GM23248 (cell line): ENCODE measurements at places on chromosomes 11 and 22. TPM values are rescaled to one million over a fixed set of nuclear protein-coding genes. Genes with fewer than 3 reads are reported as not detected.

DNA sequence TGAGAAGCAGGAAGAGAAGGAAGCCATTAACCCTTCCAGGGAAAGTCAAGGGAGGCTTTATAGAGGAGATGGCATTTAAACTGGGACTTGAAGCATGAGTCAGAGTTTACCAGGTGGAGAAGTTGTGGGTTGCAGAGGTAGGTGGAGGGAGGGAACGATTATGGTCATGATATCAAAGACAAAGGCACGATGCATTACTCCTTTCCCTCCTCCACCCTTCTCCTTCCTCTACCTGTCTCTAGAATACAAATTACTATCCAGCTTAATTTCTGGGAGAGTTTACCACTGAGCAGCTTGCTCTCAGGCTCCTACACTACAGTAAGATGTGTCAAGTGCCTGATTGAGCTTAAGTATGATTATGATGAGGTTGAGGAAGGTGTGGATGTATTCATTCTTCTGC is 151.7 kb downstream of the NELL1 start:
- no peak overlapping the region for H3K27ac ChIP-seq
- DNase-seq = no peak
- H3K4me3 ChIP-seq = no peak overlapping the region
- no peaks in the 10 kb centered on the region for H3K27me3 ChIP-seq

DNA sequence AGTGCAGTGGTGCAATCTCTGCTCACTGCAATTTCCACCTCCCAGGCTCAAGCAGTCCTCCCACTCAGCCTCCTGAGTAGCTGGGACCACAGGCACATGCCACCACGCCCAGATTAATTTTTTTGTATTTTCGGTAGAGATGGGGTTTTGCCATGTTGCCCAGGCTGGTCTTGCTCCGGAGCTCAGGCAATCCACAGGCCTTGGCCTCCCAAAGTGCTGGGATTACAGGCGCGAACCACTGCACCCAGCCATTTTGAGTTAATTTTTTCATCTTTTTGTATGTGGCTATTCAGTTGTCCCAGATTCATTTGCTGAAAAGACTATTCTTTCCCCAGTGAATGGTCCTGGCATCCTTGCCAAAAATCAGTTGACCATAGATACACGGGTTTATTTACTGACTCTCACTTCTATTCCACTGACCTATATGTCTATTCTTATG is 63.6 kb downstream of the MAPK1 start:
- H3K27ac ChIP-seq = no peak overlapping the region
- H3K36me3 ChIP-seq = peaks cover 58% of the 10 kb centered on the region
- no peak overlapping the region for H3K4me3 ChIP-seq

DNA sequence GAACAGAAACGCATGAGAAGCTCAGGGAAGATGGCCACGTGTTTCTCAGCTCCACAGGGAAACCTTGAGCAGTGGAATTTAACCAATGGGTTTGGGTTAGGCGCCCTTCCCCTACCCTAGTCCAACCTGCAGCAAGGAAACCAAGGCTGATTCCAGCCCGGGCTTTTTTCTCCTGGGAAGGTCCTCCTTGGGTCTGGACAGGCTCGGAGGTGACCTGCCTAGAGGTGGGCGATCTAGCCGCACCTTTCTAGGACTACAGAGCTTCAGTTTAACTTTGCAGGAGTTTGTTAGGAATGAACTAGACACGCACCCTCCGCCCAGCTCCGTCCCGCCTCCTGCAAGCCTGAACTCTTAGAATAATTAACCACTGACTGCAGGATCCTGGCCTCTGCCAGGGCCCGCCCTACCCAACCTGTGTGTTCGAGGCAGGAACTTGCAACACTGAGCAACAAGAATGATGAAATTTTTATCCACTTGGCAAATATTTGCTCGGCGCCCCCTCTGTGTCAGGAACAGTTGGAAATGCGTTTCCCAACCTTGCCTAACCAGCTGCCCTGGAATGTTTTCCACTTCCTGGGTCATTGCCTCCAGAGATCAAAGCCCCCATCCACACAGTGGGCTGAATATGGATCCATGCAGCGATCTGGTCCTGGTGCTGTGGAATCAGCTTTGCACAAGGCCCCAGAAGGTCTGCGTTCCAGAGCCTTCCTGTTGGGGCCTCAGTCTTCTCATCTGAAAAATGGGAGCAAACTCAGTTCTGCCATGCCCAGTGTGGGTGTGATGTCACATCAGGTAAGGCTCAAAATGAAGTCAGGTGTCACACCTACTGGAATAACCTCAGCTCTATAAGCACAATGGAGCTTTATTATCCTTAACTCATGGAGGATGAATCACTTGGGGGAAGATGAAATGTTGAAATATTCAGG is 13.3 kb downstream of the MPST start:
- no peak overlapping the region for H3K27ac ChIP-seq
- no peaks in the 10 kb centered on the region for H3K36me3 ChIP-seq
- H3K4me3 ChIP-seq = no peak overlapping the region
- peak; percentile 67 for DNase-seq
- no peaks in the 10 kb centered on the region for H3K4me1 ChIP-seq

DNA sequence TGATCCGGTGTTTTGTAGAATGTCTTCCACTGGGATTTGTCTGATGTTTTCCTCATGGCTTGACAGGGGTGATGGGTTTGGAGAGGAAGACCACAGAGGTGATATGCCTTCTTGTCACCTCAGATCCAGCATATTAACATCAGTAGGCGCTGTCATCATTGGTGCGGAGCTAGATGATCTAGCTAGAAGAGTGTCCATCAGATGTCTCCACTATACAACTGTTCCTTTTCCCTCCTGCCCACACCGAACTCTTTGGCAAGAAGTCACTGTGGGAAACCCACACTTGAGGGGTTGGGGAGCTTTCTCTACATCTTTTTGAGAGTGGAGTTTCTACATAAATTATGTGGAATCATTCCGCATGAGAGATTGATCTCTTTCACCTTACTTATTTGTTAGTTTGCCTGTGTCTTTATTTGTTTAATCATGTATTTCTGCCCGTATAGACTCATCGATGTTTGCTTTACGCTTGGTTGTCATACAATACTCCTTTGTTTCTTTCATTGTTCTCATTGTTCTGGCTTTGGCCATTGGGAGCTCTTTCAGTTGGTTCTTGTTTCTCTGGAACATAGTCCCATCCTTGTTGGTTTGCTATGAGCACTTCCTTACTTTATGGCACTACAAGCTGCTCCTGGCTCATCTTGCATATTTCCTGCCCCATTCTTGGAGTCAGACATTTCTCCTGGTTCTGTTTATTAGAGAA is 1420.3 kb downstream of the BRD1 start:
- no peak overlapping the region for H3K4me3 ChIP-seq
- no peak for DNase-seq
- H3K27ac ChIP-seq = no peak overlapping the region

GRCh38 chr11:66011785-66012303 is at the start of gene CST6:
Gene CST6, plus strand, starts transcription at chr11:66012008. Its CDS starts 37 bp downstream, at chr11:66012045.
- H3K27ac ChIP-seq = no peak within 1 kb of the TSS
- DNase-seq = no peak
- H3K36me3 ChIP-seq = no peaks in the 10 kb centered on the region

DNA sequence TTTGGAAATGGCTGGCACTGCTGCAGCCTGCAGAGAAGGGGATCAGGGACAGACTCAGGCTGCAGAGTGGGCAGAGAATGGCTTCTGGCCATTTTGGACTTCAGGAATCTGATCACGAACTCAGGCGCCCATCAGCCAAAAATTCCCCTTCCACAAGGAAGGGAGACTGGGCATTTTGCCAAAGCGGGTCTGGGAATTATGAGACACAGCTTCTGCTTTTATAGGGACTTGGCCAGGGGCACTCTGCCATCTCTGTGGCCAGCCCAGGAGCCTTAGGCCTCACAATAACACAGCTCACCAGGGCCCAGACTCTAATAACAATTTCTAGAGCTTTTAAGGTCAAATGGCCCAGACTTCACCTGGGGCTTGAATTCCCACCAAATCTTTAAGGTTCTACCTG is 74.7 kb downstream of the CHST1 start:
- no peaks in the 10 kb centered on the region for H3K36me3 ChIP-seq
- H3K27ac ChIP-seq = no peak overlapping the region
- H3K4me3 ChIP-seq = no peak overlapping the region
- no peaks in the 10 kb centered on the region for H3K27me3 ChIP-seq
- DNase-seq = peak; percentile 3

GRCh38 chr22:20615533-20616450 is 108.4 kb downstream of the MED15 start:
- H3K4me3 ChIP-seq = no peak overlapping the region
- H3K27ac ChIP-seq = no peak overlapping the region
- no peak for DNase-seq
- 0 out of 2 replicates have a peak, but pooled peaks cover 5% of the 10 kb centered on the region for H3K27me3 ChIP-seq
- no peaks in the 10 kb centered on the region for H3K36me3 ChIP-seq

GRCh38 chr11:113614097-113614496 is 92.0 kb downstream of the TMPRSS5 start:
- H3K27me3 ChIP-seq = no peaks in the 10 kb centered on the region
- DNase-seq = no peak
- peaks cover 15% of the 10 kb centered on the region; the same call in 1 of the 2 replicates for H3K4me1 ChIP-seq
- H3K4me3 ChIP-seq = no peak overlapping the region

GRCh38 chr11:118894192-118894591 is 10.5 kb downstream of the CXCR5 start:
- peaks cover 18% of the 10 kb centered on the region for H3K4me1 ChIP-seq
- no peaks in the 10 kb centered on the region; the same call in 1 of the 2 replicates for H3K36me3 ChIP-seq
- H3K4me3 ChIP-seq = no peak overlapping the region
- no peak overlapping the region for H3K27ac ChIP-seq

DNA sequence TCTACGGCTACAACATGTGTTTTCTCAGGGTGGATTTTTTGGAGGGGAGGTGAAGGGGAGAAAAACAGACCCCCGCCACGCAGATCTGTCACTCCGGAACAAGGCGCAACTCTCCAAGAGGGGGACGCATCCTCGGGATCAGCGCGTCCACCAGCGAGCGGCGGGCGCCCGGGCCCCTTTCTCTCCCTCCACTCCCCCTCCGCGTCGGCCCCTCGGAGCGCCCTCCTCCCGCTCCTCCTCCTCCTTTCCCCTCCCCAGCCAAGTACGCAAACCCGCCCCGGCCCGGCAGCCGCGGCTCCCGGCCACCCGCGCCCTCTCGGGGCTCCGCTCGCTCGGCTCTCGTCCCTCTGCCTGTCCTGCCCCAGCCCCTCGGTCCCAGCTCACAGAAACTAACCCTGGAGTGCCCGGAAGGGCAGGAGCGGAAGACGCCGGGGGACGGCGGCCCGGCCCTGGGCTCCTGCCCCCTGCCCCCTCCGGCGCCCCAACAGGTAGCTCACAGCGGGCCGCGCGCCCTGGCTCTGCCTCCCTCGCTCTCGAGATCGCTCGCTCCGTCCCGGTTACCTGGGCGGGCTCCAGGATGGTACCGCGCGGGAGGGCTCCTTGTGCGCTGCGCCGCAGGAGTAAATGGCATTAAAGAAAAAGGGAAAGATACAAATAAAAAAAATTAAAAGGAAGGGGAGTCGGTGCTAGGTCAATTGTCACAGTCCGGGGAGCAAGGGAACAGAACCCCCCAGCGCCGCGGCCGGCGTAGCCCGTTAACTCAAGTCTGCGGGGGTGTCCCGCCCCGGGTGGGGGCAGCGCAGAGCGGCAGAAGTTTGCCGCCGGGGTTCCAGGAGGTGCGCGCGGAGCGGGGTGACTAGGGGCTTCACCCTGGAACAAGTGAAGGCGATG is 131.4 kb upstream of the C11orf58 start:
- H3K36me3 ChIP-seq = no peaks in the 10 kb centered on the region
- peaks cover 13% of the 10 kb centered on the region for H3K4me1 ChIP-seq
- peaks cover 92% of the 10 kb centered on the region for H3K27me3 ChIP-seq
- peak overlapping the region; percentile 70 for H3K4me3 ChIP-seq
- DNase-seq = no peak

- H3K27ac ChIP-seq = peak overlapping the region; percentile 78
- peak; percentile 61 for DNase-seq
- H3K4me1 ChIP-seq = peaks cover 42% of the 10 kb centered on the region
- H3K4me3 ChIP-seq = peak overlapping the region; percentile 81
- no peaks in the 10 kb centered on the region for H3K36me3 ChIP-seq
These were observed 599 bp downstream of the SIK3 start for GRCh38 chr11:117097389-117098268.

GRCh38 chr11:18748766-18749365 is 22.9 kb upstream of the IGSF22 start:
- H3K4me3 ChIP-seq = no peak overlapping the region
- H3K4me1 ChIP-seq = 0 out of 2 replicates have a peak, but pooled peaks cover 9% of the 10 kb centered on the region
- DNase-seq = no peak
- no peaks in the 10 kb centered on the region for H3K36me3 ChIP-seq
- H3K27me3 ChIP-seq = no peaks in the 10 kb centered on the region

GRCh38 chr11:126354631-126355323 is 709 bp upstream of the ST3GAL4 start:
- no peaks in the 10 kb centered on the region for H3K27me3 ChIP-seq
- peaks cover 63% of the 10 kb centered on the region for H3K4me1 ChIP-seq
- DNase-seq = peak; percentile 31
- peak overlapping the region; percentile 80 for H3K4me3 ChIP-seq
- no peaks in the 10 kb centered on the region for H3K36me3 ChIP-seq

- H3K27me3 ChIP-seq = no peaks in the 10 kb centered on the region
- H3K36me3 ChIP-seq = peaks cover 4% of the 10 kb centered on the region; the same call in 1 of the 2 replicates
- peak overlapping the region; percentile 14; the same call in 1 of the 2 replicates for H3K27ac ChIP-seq
- peaks cover 16% of the 10 kb centered on the region for H3K4me1 ChIP-seq
These were observed 25.5 kb downstream of the CTNND1 start for GRCh38 chr11:57787006-57787604.

DNA sequence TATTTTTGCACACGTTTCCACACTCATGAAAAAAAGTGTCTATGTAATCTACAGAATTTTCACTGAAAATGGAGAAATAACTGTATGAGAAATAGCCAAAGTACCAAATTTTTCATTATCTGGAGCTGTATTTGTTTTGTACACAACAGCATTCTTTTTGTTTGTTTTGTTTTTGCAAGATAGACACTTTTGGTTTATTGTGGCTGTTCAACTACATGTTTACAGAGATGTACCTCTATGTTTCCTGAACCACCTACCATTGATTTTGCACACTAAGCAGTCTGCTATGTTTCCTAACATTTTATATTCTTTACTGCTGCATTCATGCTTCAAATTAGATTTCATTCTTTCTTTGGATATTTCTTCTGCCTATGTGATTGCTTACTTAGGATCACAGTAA is 116.3 kb downstream of the ELP4 start:
- no peaks in the 10 kb centered on the region for H3K36me3 ChIP-seq
- no peaks in the 10 kb centered on the region for H3K27me3 ChIP-seq
- H3K4me3 ChIP-seq = no peak overlapping the region
- H3K27ac ChIP-seq = no peak overlapping the region
- H3K4me1 ChIP-seq = no peaks in the 10 kb centered on the region
- DNase-seq = no peak

- H3K36me3 ChIP-seq = no peaks in the 10 kb centered on the region
- H3K27ac ChIP-seq = no peak overlapping the region
- H3K27me3 ChIP-seq = no peaks in the 10 kb centered on the region; the same call in 1 of the 2 replicates
- H3K4me3 ChIP-seq = no peak overlapping the region
- no peaks in the 10 kb centered on the region for H3K4me1 ChIP-seq
These were observed 13.9 kb upstream of the TBX1 start for GRCh38 chr22:19746726-19747125.

The NCR3LG1 gene
- 1.3 and 5.1 TPM in 2 replicates for total RNA-seq

The SLC37A2 gene
- total RNA-seq = 2.6 and 5.2 TPM in 2 replicates

The ABCC8 gene
- total RNA-seq = not detected in 2 replicates

The MFNG gene
- total RNA-seq = not detected in 2 replicates

The CASP1 gene
- total RNA-seq = 2.7 and 5.7 TPM in 2 replicates

The SYT7 gene
- total RNA-seq = 1.5 and 1.9 TPM in 2 replicates

The PATE2 gene
- total RNA-seq = not detected in 2 replicates

The KRTAP5-11 gene
- total RNA-seq = not detected in 2 replicates

The CCDC73 gene
- not detected in 2 replicates for total RNA-seq

The LARGE2 gene
- total RNA-seq = not detected in 2 replicates

The IGF2 gene
- total RNA-seq = not detected in 2 replicates
